Smooth muscle cell of bladder (primary cell): ENCODE measurements at places on chromosomes 11 and 22. TPM values are rescaled to one million over a fixed set of nuclear protein-coding genes. Genes with fewer than 3 reads are reported as not detected.

The CCDC157 gene
- 1.3 and 1.7 TPM in 2 replicates for total RNA-seq

The KCNQ1OT1 gene
- 4.0 and 4.9 TPM in 2 replicates for total RNA-seq

The CCDC73 gene
- not detected in 2 replicates for total RNA-seq

The PRDX5 gene
- 402 and 434 TPM in 2 replicates for total RNA-seq

The SLC25A18 gene
- total RNA-seq: under 0.01 and 0.09 TPM in 2 replicates

The OR56A1 gene
- total RNA-seq: not detected in 2 replicates

The NCAM1 gene
- total RNA-seq: 0.14 and 0.28 TPM in 2 replicates

The FIBIN gene
- total RNA-seq: 51.4 and 136 TPM in 2 replicates

The PRG3 gene
- not detected in 2 replicates for total RNA-seq

The KCNK4 gene
- not detected in 2 replicates for total RNA-seq

The RHOD gene
- 13.4 and 17.4 TPM in 2 replicates for total RNA-seq

The KIF18A gene
- total RNA-seq: 2.6 and 5.5 TPM in 2 replicates

The SLC17A6 gene
- not detected in 2 replicates for total RNA-seq

The SYT9 gene
- not detected in 2 replicates for total RNA-seq

The TLCD5 gene
- 5.4 and 7.0 TPM in 2 replicates for total RNA-seq

The TUBA8 gene
- 0.18 and 0.43 TPM in 2 replicates for total RNA-seq

The TMPRSS13 gene
- total RNA-seq: not detected in 2 replicates

The SCN4B gene
- total RNA-seq: under 0.01 and 0.14 TPM in 2 replicates

The RAB3IL1 gene
- total RNA-seq: 4.3 and 5.9 TPM in 2 replicates

The TRIM64 gene
- total RNA-seq: not detected in 2 replicates

The OR52E4 gene
- total RNA-seq: not detected in 2 replicates

The DLG2 gene
- 0.85 and 1.6 TPM in 2 replicates for total RNA-seq

The WBP2NL gene
- 0.28 and 0.46 TPM in 2 replicates for total RNA-seq

The CASP5 gene
- 0.14 TPM in 1 of 2 replicates, not detected in the other for total RNA-seq

The CCDC116 gene
- total RNA-seq: 0.14 and 0.18 TPM in 2 replicates

The OR8D4 gene
- not detected in 2 replicates for total RNA-seq

The OR52J3 gene
- total RNA-seq: not detected in 2 replicates

The CASP1 gene
- 29.3 and 42.1 TPM in 2 replicates for total RNA-seq

The CATSPER1 gene
- total RNA-seq: 0.14 TPM in 1 of 2 replicates, not detected in the other

The APOBEC3B gene
- total RNA-seq: 0.37 and 0.43 TPM in 2 replicates

The NXF1 gene
- 9.7 and 21.1 TPM in 2 replicates for total RNA-seq
